GM12878 (cell line): ENCODE measurements at places on chromosomes 11 and 22.

- DNase-seq: no peak
These were observed 946.0 kb downstream of the FAM181B start for GRCh38 chr11:81787584-81788049.

DNA sequence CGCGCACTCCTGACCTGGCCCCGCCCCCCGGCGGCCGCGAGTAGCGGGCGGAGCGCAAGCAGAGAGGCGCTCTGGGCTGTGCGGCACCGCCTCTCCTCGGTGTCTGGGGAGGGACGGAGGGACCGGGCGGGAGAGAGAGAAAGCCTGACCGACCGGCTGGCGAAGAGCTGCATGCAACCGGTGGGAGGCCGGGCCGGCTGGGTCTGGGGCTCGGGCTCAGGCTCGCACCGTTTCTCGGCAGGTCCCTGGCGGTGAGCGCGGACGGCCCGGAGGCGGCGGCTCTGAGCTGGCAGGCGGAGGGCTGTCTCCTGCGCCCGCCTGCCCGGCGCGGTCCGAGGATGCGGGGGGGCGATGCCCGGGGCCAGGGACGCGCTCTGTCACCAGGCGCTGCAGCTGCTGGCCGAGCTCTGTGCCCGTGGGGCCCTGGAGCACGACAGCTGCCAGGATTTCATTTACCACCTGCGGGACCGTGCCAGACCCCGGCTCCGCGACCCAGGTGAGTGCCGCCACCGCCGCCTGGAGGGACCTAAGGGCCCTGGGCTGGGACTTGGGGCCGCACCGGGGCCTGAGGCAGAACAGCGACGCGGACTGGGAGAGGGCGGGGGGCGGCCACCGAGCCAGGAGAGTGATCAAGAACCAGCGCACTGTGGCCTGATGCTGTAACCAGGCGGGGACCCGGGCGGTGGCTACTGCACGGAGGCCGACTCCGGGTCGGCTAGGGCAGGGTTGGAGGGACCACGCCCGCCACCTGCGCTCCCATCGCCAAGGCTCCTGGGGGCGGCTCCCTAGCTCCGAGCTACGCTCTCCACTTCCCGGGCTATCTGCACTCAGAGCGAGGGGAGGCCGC lies at the start of gene SYT9:
Gene SYT9, plus strand, starts transcription at position 69 of the 847 bp plus-strand sequence. Its CDS starts 283 bp downstream, at position 352.
- no peak for DNase-seq

DNA sequence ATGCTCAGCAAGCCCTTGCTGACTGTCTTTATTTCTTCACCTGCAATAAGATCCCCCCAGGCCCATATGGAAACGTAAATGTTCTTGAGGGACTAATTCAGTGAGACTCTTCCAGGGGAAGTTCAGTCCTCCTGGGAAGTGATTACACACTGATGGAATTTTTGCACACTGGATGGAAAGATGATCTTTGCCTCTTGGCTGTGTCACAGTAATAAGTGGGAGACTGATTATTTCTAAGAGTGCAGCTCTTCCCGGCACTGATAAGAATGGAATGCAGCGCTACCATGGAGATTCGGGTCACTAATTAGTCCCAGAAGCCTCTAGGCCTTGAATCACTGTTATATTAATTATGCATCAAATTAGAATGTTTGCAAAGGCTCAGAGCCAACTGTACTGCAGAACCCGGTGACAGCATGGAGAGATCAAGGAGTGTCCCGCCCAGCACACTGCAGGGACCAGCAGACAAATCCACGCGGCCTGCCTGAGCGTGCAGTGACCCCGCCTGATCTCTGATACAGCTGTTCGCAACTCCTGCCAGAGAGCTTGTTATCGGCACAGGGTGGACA lies 178.3 kb downstream of the SNX19 start:
- DNase-seq: no peak

- no peak for DNase-seq
These were observed 153.4 kb downstream of the CCDC34 start for GRCh38 chr11:27209562-27210005.

- DNase-seq: no peak
These were observed 2.0 kb downstream of the KCNJ11 start for GRCh38 chr11:17386331-17387084.

DNA sequence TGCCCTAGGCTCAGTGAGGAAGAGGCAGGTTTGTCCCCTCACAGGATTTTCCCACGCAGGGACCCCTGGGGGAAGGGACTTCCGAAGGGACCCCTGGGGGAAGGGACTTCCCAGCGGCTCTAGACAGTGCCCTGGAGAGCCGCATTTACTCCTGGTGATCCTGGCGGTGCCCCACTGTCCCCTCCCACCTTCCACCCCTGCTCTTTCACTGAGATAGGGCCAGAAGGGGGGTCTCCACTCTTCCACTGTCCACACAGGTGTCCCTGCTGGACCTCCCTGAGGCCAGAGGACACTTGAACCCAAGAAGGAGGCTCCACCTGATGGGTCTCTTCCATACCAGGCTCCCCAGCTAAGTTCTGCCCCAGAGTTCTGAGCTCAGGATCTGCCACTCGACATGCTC lies 1333.9 kb downstream of the BRD1 start:
- DNase-seq: no peak

DNA sequence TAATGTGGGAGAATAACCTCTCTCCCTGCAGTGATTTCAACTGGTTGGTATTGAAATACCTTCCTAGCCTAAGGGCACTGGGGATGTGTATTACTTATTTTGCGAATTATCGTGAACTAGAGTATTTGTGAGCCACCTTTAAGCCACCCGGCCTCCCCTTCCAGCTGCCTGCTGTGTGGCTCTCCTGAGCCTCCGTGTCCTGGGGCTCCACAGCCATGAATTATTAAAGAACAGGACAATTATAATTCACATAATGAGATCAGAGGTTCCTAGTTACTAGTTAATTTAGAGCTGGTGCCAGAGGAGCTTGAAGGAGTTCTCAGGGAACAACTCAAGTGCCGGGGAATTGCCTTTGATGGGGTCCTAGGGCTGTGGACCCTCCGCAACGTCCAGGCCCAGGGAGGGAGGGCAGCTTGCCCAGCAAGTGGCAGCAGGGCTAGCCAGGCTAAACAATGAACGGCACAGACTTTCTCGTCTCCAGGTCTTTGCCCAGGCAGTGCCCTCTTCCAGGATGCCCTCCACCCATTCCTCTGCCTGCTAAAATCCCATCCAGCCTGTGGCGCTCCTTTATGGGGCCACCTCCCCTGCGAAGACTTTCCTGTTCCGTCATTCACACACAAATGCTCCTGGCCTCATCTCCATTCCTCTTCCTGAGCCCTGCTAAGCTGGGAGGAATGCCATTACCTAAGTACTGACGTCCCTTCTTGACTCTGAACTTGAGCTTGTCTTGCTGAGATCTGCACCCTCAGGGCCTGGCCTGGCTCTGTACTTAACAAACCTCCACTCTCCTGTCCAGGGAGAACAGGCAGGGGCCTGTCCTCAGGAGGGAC lies 91.5 kb downstream of the RTL6 start:
- no peak for DNase-seq

DNA sequence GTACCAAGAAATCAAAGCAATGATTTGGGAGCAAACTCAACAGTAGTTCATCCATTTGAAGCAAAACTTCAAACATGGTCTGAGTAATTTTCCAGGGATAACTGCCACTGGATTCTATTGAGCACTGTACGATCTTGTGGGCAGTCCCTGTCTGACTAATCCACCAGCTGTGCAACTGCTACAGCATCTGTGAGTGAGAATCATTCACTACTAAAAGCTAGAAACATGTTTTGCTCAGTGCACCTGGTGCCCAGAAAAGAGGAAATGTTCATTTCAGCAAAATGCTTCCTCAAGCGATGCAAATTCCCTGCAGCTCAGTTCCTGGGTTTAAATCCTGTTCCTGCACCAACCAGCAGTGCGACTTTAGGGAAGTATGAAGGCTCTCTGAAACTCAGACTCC lies 1077.9 kb downstream of the DLG2 start:
- no peak for DNase-seq

DNA sequence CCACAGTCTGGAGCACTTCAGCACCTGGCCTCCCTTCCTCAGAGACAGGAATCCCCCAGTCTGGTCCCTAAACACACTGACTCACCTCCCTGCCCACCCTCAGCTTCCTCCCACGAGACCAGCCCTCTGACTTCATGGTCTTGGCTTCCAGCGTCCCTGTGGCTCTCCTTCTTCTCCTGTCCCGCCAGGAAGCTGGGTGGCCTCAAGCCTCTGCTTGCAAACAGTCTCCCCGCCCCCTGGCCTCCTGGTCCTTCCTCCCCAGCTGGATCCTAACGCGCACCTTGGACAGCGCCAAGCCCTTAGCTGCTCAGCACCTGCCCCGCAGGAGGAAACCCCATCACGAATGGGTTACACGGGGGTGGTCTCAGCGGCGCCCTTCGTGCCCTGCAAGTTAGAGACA lies 4.5 kb downstream of the NCF4 start:
- DNase-seq: no peak

DNA sequence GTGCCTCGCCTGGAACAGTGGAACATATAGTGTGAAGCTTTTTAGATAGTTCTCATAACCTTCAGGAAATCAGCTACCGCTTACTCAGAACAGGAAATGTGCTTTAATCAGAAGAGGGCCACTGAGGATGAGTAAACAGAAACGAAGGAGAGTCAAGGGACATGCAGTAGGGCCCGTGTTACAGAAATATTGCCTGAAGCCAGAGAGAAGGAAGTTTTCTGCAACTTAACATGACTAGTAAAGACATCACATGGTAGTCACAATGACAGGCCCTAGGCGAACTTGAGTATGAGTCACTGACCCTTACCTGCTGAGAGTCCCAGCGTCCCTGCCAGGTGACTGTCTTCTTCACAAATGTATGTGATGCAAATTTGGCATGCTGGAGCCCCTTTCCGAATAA lies 39.4 kb downstream of the CARD18 start:
- DNase-seq: no peak

- DNase-seq: no peak
These were observed 6.0 kb downstream of the IZUMO1R start for GRCh38 chr11:94310191-94310875.
